ENCODE measurements at places on chromosomes 3 and 15.

DNA sequence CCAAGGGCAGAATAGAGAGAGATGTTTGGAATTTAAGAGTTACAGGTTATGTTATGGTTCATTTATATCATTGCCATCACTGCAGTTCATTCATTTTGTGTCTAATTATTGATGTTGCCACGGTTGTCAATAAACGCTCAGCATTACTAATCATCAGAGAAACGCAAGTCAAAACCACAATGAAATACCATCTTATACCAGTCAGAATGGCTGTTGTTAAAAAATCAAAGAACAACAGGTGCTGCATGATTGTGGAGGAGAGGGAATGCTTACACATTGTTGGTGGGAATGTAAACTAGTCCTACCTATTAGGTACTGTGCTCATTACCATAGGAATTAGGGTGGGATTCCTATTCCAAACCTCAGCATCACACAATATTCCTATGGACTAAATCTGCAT is 350.5 kb downstream of the TIGIT start:
- peak; percentile 5 for DNase-seq

- DNase-seq = peak; percentile 80
These were observed 121.5 kb upstream of the TSC22D2 start for GRCh38 chr3:150286390-150287147.

DNA sequence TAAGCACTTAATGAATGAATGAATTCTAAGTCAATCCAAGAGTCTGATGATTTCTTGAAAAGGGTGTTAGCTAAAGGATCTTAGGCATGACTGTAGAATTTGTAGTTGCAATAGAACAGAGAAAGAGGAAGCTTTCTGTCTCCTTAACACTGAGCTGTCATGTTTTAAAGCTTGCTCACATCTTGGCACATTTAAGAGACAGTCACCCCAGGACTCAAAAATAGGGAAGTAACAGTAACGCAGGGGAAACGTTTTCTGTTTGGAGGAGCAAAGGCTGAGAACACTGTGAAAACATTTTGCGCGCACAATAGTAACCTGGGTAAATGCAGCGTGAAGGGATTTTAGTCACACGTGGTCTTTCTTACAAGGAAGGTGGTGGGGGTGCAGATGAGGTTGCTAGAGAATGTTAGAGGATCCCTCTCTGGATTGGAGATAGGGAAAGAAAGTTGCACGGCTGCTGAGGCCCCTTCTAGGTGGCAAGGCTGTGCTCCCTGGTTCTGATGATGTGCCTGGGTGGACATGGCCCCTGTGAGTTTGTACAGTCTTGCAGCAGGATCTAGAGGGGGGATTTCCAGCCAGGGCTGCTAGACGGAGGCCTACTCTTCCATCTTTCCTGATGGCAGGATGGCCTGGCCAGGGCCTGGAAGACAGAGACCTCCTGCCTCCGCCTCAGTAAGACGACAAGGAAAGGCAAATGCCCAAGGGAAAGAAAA is 12.0 kb downstream of the STARD5 start:
- DNase-seq = no peak

DNA sequence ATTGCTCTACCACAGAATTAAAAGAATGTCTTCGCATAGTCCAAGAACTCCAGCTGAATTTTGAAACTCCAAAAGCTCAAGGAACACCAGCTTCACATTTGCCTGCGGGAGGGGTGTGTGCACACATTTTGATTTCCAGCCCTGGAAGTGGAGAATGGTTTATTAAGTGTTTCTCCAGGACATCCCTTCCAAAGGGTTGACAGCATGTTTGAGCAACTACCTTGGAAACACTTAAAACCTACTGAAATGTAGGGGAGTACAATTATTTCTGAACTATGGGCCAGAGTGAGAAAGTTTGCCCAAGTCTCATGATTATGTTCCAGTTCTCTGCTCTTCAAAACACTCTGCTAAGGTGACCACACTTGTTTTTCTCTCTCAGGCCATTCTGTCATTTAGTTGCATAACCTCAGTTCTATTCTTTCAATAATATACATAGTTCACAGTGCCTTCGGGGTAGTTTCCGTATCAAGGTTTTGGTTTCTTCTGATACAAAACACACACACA is 7.9 kb downstream of the ACP3 start:
- DNase-seq = no peak

- DNase-seq = peak; percentile 24
These were observed 250.3 kb downstream of the SLC9A9 start for GRCh38 chr3:143597774-143598652.

DNA sequence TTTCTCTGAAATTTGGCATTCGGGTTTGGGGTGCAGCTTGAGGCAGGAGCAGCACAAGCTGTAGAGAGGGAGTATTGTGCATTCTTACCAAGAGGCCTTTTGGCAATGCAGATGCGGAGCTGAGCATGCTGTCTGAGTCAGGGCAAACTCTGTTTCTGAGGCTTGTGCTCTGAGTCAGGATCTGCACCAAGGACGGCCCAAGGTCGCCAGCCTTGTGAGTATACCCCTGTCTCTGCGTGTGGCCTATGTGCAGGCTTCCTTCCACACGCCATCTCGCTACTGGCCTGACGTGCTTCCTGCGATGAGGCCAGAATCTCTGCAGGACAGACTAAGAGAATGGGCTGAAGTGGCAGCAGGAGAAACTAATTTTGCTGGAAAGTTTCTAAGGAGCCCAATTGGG is 83.8 kb upstream of the ROPN1 start:
- DNase-seq = no peak
